ENCODE measurements at places on chromosomes 2 and 18.

GRCh38 chr2:178056345-178056744 is 16.2 kb downstream of the PDE11A start:
- no peak for DNase-seq

- DNase-seq = no peak
These were observed 125.4 kb downstream of the CLIP4 start for GRCh38 chr2:29240601-29241000.

GRCh38 chr2:221465776-221466175 is 106.3 kb downstream of the EPHA4 start:
- peak; percentile 13 for DNase-seq

DNA sequence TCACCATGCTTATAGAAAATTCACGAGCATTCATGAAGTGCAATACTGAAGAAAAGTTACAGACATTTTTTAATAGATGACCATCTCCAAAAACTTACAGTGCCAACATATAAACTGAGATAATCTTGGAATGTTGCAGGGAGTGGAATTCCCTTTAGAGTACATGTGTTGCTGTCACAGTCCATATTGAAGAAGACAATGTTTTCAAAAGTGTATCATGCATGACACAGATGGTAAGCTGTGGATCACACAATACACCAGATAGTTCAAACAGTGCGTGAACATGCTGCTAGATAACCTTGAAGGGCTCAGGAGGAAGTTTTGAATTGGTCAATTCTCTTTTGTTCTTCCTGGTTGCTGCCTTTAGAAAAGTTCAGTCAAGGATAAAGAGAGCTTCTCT is 1644.3 kb upstream of the NXPH2 start:
- DNase-seq = no peak

DNA sequence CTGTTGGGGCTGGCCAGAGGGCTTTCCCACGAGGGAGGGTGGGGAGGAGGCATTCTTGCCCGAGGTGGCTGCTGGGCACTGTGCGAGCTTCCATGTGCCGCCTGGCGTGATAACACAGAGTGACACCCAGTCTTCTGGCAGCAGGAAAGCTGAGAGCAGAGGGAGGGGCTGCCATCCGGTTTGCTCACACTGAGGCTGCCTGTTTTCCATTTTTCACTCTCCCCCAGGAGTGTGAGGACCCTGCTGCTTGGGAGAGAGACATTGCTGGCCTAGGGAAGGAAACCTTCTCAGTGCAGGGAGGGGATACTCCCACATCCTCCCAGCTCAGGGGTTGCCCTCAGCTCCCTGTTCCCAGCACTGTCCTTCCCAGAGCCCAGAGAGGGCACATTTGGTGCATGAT is 73.1 kb downstream of the INHBB start:
- DNase-seq = no peak

DNA sequence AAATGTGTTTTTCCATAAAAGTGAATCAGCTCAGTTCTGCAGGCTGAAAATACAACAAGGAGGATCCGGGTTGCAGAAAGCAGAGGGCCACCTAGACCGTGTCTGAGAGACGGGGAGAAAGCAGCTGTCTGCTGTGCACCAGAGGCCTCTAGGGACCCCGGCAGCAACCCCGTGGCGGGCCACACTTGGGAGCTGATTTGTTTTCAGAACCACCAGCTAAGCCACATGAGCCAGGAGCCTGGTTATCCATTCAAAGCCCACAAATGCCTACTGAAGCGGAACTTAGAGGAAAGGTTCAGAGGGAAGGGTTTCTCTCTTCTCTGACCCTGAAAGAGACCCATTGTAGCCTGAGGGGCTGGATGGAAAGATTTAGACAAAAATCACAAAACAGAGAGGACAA is 28.4 kb upstream of the ID2 start:
- no peak for DNase-seq

- DNase-seq = no peak
These were observed 493.8 kb upstream of the NRP2 start for GRCh38 chr2:205188239-205189138.

- no peak for DNase-seq
These were observed 430.0 kb upstream of the VWC2L start for GRCh38 chr2:213980883-213981282.

DNA sequence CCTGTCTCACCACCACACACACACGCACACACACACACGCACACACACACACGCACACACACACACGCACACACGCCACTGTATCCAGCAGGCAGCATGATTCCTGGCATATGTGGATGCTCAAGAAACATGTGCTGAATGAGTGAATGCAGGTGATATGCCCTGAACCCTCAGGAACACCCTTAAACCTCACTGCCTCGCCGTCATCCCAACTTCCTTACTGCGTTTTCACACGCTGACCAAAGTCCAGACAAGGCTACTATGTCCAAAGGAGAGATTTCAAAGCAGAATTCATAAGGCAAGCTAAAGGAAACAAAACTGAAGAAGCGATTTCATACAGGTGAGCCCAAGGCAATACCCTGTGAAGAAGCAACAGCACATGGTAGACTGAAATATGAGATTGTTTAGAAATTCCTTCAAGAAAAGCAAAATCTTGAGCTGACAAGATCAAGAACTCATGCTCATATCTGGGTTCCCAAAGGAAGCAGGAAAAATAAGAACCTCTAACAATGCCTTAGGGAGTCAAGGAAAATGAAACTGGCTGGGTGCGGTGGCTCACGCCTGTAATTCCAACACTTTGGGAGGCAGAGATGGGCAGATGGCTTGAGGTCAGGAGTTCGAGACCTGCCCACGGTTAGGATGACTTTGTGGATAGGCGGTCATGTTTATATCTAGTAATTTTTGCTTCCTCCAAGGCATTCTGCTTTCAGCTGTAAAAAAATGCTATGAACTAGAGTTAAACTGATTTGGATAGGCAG is 69.1 kb downstream of the TNFRSF11A start:
- DNase-seq = no peak

DNA sequence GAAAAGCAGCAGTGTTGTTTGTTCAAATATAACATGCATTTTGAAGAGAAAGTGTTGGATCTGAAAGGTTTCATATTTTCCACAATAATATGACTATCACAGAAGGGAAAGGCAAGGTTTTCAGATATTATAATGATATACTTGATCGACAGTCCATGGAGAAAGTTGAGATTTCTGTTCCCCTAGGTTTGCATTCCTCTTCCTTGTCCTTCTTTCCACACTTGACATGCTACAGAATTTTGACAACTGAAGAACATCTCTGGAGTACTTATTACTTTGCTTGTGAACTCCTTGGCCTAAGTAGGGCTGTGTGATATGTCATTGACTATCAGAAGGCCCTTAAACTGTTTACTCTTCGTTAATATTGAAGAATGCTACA is 46.5 kb downstream of the TMEFF2 start:
- no peak for DNase-seq

DNA sequence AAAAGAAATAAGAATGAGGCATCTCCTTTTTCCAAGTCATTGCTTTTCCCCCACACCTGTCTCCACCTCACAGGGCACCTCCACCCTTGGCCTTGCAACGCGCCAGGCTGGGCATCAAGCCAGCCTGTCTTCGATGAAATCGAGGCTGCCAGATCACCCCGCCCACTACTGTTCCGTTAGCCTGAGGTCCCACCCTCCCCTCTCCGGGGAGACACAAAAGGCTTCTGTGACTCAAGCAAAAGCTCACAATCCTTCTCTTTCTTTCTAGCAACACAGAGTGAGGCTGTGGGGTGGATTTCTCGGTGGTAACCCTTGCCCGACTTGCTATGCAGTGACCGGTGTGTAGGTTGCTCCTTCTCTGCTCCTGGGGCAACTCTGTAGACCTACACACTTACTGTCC is 9.9 kb downstream of the TNP1 start:
- peak; percentile 51 for DNase-seq

- DNase-seq = peak; percentile 49
These were observed 10.1 kb downstream of the CYP26B1 start for GRCh38 chr2:72137498-72138010.

DNA sequence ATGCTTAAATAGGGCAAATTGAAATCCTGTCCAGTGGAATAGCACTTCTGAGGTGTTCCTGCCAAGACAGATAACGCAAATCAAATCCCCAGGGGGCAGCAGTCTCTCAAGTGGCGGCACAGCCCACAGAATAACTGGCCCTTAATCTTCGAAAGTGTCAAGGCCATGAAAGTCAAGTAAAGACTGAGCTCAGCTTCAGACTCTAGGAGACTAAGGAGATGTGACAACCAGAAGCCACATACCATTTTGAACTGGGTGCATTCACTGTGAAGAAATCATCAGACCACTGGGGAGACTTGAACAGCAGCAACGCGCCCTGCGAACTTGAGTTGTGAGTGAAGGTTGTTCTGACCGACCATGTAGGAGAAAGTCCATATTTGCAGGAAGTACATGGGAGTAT is 66.0 kb upstream of the ASAP2 start:
- no peak for DNase-seq

DNA sequence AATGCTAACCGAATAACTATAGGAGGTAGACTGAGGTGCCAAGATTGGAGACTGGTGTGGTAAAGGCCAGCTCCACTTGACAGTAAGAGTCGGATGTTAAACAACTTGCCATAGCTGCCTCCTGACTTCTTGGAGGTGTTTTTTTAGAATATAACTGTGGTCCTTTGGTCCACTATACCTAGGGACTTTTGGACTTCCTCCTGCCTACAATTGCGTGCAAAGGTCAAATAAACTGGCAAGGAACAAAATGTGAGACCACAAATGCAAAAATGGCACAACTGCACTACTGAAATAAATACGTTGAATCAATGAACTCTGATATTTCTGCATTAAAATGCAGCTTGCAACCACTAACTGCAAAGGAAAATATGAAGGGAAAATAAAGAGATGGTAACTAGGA is 338.6 kb downstream of the NRXN1 start:
- no peak for DNase-seq

- DNase-seq = peak; percentile 7
These were observed at the start of gene CNGA3 for GRCh38 chr2:98346311-98347236. CNGA3 (plus strand) TSS chr2:98346456; CDS start chr2:98369976, 23,520 bp downstream.

DNA sequence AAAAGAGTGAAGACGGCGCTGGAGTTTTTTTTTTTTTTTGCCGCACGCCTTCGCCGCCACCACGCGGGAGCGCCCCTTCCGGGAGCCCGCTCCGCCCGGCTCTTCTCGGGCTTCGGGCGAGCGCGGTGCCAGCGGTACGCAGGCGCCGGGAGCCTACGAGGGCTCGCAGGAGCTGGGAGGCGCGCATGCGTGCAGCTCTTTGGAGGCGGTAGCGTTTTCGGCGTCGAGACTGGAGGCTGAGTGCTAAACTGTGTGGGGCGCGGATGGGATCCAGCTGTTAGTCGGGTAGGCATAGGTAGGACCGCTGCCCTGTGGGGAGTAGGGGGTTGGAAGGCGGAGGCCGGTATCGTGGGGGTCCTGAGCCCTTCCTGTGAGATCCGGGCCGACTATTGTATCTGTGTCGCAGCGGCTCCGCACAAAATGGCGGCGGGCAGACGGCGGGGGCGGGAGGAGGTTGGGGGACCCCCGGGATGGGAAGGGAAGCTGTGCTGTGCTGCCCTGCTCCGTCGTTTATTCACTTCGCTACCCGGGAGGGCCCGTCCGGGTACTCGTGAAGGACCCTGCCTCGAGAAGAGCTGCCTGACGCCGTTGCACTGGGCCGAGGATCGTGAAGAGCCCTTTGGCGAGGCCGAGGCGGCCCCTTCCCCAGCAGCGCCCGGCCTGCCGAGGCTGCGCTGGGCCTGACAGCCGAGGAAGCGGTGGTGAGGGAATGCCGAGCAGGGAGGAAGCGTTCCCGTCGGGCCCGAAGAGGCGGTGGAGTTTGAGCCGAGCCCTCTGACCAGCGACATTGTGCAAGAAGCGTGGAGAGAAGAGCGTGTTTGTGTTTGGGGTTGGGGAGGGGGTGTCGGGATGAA is at the start of gene ZNF638:
ZNF638 (plus strand) TSS at position 202 of the 854 bp plus-strand sequence. CDS start 17,173 bp downstream, outside the sequence.
- peak; percentile 95 for DNase-seq

GRCh38 chr18:79317703-79318102 is 78.0 kb upstream of the NFATC1 start:
- DNase-seq = no peak

- DNase-seq = no peak
These were observed 2.4 kb downstream of the CHRNA1 start for GRCh38 chr2:174761837-174762236.

DNA sequence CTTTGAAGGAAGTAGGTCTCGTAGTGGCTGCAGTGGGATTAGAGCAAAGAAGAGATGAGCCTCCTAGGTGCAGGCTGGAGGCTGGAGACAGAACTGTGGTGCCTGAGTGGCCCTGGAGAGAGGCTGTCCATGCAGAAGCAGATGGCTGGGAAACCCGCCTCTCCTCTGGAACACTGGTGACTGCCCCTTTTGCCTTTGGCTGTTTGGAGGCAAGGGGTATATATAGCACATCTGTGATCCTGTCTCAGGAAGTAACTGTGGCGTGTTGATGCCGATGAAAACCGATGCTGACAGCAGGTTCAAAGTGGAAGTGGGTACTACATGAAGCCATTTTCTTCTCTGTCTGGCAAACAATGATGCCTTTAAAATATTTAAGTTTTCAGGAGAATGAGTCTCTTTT is 43.5 kb downstream of the SLC9A2 start:
- no peak for DNase-seq

DNA sequence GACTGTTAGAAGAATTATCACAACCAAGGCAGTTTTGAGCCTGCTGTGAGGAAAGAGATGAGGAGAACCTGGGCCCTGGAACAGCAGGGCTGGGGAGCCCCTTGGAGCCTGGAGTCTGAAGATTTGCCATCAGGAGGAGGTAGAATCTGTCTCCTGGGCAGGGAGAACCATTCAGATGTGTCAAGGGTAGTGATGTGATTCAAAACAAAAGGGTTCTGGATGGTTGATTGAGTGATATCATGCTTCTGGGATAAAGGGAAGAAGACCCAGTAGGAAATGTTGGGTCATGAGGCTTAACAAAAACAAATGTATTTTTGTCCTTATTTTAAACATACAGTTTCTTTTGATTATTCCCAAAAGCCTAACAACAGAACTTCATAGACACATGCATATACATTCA is 28.6 kb downstream of the RNF144A start:
- no peak for DNase-seq

GRCh38 chr2:27909901-27910300 is 19.4 kb downstream of the BABAM2 start:
- no peak for DNase-seq

- no peak for DNase-seq
These were observed 99.8 kb downstream of the METTL4 start for GRCh38 chr18:2471523-2471922.

GRCh38 chr2:168037778-168038177 is 209.6 kb downstream of the STK39 start:
- no peak for DNase-seq

DNA sequence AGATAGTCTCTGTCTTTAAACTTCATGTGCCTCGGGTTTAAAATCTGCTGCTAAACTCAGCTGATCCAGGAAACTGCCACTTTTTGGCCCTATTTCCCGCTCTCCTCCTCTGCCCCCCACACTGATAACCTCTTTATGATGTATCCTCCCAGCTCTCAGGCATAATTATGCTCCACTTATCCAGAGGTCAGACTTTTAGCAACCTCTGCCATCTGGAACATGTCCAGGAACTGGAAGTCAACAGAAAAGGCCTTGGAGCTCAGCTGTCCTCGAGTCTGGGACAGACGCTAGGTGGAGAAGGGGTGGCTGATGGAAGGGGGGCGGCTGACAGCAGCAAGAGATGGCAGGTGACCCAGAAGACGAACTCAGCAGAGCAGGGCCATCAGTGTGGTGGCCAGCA is 41.2 kb downstream of the ASAP2 start:
- no peak for DNase-seq

Measured in CD4-positive, alpha-beta T cell treated with Interleukin-6 for 4 hours (primary cell).